Myocyte (in vitro differentiated cells): ENCODE measurements at places on chromosomes 6 and 20. TPM values are rescaled to one million over a fixed set of nuclear protein-coding genes. Genes with fewer than 3 reads are reported as not detected.
A peak's percentile ranks its signal among the peaks of the same experiment; 100 is the strongest.

- DNase-seq: no peak
Measured at GRCh38 chr6:11366934-11367637, 134.6 kb upstream of the NEDD9 start.

GRCh38 chr6:169160855-169161560 is 92.6 kb downstream of the THBS2 start:
- DNase-seq: no peak

GRCh38 chr6:71510057-71510713 is 221.6 kb downstream of the OGFRL1 start:
- peak; percentile 94 for DNase-seq

Gene CRISP2
- total RNA-seq: not detected in 2 replicates

Gene DDX27
- 33.7 and 45.3 TPM in 2 replicates for total RNA-seq

DNA sequence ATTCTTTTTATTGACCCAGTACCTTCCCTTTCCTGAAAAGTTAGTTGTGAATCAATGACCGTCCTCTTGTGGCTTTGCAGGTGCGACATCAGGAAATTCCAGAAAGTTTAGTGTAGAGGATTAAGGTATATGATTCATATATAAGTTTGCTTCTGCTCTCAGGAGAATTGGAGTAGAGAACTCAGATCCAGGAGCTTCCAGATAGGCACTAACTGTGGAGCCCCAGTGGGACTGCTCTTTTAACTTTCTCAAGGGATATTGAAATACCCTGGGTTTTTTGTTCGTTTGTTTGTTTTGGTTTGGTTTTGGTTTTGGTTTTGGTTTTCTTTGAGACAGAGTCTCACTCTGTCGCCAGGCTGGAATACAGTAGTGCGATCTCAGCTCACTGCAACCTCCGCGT is 9.5 kb downstream of the TAAR2 start:
- DNase-seq: no peak

DNA sequence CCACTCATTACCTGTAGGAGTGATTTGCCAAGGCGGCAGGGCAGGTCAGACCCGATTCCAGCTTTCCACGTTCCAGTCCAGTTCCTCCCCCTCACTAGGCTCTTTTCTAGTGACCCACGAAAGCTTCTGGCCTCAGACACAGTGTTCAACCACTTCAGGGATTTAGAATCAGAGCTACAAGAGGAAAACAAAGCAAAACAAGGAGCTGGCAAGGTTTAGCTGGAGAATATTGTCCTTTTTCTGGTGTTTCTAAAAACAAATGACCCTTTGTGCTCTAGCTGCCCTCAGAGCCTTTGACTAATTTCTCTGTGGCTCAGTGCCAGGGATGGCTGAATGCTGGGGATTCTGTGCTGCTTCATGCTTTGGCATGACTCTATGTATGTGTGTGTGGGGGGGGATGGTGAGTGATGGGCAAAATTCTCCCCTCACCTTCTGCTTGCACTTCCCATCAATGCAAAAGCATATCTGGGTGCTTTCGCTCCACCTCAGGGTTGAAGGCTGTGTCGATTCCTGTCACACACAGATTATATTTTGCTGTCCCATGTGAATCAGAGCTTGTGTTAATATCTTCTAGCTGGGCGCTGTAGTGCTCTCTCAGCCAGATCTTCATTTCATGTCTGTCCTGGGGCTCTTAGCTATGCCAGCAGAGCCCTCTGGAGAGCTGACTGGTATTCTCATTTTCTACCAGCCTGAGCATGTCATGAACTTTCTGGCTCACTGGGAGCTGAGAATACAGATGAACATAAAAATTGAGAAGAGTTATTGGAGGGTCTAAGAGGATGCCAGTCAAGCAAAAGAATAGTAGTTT is 19.3 kb upstream of the NEDD9 start:
- peak; percentile 75 for DNase-seq

GRCh38 chr6:149246691-149247384 is 70.7 kb upstream of the TAB2 start:
- DNase-seq: no peak

Gene ZBTB12
- total RNA-seq: 2.7 and 3.3 TPM in 2 replicates

Gene COL21A1
- 3.3 and 35.3 TPM in 2 replicates for total RNA-seq

DNA sequence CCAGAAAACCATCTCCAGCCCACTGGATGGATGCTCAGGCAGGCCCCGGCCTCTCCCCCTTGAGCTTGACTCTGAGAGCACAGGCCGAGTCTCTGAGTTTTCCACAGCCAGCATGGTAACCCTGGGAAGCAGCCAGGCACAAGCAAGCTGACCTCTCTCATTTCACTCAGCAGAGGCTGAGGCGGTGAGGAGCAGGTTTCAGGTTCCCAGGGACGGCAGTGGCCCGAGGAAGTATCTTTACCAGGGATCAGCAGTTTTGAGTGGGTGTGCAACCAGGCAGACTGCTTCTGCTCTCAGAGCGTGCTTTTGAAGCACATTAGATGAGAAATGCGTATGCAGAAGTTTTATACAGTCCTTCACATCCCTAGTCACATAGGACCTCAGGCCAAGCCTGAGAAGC is 12.6 kb downstream of the HCK start:
- no peak for DNase-seq

- no peak for DNase-seq
Measured at GRCh38 chr20:57475388-57476083, 49.4 kb downstream of the CTCFL start.

Gene SLC22A7
- not detected in 2 replicates for total RNA-seq

DNA sequence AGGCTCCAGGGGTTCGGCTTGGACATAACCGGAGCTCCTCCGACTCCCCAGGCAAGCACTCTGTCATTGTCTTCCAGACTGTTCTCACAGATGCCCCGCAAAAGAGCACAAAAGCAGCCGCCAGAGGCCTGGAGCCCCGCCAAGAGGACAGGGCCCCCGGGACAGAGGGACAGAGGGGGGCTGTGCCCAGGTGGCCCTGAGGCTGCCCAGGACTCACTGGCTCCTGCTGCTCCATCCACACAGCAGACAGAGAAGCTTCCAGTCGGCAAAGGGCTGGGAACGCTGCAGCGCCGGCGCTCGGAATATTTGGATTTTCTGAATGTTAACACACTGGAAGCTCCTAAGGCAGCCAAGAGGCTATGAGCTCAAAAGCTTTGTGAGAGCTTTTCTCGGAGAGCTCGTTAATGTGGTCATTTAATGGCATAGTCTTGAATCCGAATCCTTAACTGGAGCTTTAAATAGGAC is 68.0 kb upstream of the QKI start:
- no peak for DNase-seq

GRCh38 chr6:20692023-20692422 is 157.8 kb downstream of the CDKAL1 start:
- DNase-seq: no peak

Gene ESR1
- 0.72 and 0.83 TPM in 2 replicates for total RNA-seq

Gene MDFI
- total RNA-seq: not detected in 2 replicates

GRCh38 chr6:33446356-33446755 is 8.0 kb upstream of the ZBTB9 start:
- DNase-seq: no peak

- no peak for DNase-seq
Measured at GRCh38 chr20:10719740-10720385, 46.1 kb upstream of the JAG1 start.

Gene DBNDD2
- total RNA-seq: 3.3 and 3.4 TPM in 2 replicates

DNA sequence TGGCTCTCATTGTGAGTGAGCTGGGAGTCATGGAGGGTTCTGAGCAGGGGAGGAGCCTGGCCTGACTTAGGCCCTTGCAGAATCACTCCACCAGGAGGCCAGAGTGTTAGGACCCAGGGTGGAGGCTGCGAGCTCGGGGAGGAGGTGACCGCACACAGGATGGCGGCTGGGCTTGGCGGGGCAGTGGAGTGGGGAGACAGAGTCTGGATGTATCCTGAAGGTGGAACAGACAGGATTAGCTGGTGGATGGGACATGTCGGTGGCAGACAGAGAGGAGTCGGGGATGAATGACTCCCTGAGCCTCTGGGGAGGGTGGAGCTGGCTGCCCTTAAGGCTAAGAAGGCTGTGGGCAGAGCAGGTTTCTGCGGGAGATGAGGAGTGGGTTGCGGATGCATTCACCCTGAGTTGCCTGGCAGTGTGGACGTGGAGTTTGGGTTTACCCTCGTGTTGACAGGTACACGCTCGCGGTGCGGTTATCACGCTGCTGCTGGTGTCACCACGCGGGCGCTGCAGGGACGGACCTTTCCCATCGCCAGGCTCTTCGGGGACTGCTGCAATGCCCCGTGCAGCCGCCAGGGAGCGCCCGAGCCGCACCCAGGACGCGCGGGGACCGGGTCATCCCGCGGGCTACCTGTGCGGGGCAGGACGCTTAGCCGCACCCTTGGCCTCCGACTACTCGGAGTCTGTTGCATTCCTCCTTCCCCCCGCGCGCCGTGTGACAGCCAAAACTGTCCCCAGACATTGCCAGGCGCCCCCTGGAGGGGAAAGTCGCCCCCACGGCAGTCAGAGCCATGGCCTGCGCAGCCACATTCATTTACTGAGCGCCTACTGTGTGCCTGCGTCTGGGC is 43.0 kb upstream of the PTGIS start:
- peak; percentile 75 for DNase-seq

- no peak for DNase-seq
Measured at GRCh38 chr20:46021361-46022359, 7.4 kb upstream of the SLC12A5 start.

GRCh38 chr6:33812669-33813068 is 8.9 kb upstream of the MLN start:
- peak; percentile 72 for DNase-seq

DNA sequence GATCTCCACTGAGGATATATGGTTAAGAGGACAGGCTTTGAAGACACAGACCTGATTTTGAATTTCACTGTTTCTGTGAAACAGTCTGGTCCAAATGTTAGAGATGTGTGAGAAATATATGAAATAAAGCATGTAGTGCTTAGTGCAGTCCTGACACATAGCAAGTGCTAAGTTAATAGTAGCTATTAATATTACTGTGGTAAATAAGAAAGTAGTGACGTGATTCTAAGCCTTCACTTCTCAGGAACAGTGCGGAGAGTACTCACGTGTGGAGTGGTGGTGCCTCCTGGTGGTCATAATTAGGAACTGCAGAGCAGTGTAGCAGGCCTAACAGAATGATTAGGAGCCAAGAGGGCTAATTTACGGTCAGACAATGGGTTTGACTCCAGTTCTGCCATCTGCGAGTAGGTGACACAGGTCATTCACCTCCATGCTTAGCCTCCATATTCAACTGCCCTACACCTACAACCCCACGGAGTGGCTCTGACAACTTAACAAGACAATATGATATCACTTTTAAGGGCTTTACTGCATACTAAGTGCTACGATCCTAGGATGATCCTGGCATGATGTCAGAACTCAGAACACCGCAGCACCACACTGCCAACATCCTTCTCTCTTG is 106.2 kb downstream of the JPH2 start:
- peak; percentile 88 for DNase-seq

Gene BTN1A1
- not detected in 2 replicates for total RNA-seq

GRCh38 chr6:139364302-139364981 is 10.0 kb downstream of the CITED2 start:
- DNase-seq: peak; percentile 74

Gene RAB32
- 36.7 and 43.3 TPM in 2 replicates for total RNA-seq

DNA sequence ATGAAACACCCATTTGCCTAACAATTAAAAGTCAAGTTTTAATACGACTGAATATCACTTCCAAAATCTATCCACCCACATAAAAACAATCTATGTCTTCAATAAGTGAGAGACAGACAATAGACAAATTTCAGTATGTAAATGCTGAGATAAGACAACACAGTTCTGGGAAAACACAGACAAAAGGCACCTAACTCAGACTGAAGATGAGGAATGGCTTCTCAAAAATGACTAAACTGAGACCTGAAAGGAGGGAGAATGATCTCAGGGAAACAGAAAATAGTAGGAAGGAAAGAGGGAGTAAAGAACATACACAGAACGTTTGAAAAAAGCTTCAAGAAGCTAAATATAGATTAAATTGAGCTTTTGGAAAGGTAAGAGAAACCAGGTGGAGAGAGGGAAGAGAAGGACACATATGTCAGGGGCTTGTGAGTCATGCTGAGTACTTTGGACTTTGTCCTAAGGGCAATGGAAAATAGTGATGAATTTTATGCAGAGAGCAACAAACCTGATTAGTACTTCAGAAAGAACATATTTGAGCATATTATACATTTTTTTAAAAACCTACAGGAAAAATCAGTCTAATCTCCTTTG is 16.1 kb downstream of the LMBRD1 start:
- DNase-seq: no peak

DNA sequence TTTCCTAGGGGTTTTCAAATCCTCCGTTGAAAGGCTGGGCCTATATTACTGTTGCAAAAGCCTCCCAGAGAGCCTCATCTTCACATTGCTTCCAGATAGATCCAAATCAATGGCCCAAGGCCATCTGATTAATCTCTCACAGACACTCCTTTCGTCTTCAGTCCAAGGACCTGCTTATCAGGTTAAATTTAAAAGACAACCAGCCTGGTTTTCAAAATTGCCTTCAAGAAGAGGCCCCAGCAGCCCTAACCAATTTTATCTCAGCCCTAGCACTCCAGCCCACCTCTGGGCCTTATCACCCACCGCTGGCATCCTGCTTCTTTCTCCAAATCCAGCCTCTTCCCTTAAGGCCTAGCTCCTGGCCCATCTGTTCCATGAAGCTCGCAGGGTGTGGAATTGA is 15.5 kb upstream of the CCND3 start:
- DNase-seq: no peak

Gene KIAA0408
- 1.7 and 2.0 TPM in 2 replicates for total RNA-seq

GRCh38 chr20:53736757-53737395 is 143.2 kb upstream of the ZNF217 start:
- peak; percentile 55 for DNase-seq

GRCh38 chr20:13017235-13017634 is 8.5 kb downstream of the SPTLC3 start:
- no peak for DNase-seq

DNA sequence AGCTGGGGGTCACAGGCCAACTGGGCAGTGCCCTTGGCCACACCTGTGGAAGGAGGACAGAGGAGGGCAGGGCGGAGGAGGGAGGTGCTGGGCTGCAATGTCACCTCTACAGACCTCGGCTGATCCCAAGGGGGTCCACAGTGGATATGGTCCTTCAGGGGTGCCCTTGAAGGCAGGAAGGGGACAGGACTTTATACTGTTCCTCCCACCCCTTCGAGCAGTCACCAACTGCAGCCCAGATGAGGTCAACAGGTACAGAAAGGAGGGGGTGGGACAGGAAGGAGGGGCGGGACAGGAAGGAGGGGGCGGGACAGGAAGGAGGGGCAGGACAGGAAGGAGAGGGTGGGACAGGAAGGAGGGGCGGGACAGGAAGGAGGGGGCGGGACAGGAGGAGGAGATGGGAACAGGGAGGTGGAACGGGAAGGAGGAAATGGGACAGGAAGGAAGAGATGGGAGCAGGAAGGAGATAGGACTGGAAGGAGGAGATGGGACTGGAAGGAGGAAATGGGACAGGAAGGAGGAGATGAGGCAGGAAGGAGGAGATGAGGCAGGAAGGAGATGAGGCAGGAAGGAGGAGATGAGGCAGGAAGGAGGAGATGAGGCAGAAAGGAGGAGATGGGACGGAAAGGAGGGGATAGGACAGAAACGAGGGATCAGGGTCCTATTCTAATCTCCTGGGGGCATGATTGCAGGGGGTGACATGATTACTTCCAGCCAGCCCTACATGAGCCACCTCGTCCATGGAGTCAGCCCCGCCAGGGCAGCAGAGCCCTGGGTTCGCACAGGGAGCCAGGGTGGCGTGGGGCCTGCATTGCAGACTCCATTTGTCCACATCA is 19.4 kb upstream of the MRGBP start:
- DNase-seq: no peak

Gene KCNK15
- not detected in 2 replicates for total RNA-seq
